Astrocyte of the hippocampus (primary cell): ENCODE measurements at places on chromosomes 6 and 20.

DNA sequence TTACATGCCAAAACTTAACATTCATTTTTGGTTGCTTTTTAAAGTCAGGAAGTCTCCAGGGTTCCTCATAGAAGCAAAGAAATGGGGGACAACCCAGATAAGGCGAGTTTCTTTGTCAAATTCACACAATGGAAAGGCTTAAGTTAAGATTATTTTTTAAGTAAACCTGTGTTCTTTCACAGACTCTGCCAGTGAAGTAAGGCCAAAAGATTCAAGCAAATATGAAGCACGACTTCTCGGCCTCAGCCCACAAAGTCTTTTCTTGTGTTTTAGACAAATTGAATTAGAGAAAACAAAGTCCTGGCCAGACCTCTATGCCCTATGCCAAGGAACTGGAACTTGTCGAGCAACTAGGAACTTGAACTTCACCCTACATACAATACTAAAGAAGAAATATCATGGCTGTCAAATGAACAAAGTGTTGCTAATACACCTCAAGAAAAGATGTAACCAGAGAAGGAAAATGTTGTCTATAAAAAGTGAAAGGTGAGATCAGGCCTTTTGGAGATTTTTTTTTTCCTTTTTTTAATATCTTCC is 540.0 kb upstream of the JARID2 start:
- DNase-seq, result peak; percentile 23

DNA sequence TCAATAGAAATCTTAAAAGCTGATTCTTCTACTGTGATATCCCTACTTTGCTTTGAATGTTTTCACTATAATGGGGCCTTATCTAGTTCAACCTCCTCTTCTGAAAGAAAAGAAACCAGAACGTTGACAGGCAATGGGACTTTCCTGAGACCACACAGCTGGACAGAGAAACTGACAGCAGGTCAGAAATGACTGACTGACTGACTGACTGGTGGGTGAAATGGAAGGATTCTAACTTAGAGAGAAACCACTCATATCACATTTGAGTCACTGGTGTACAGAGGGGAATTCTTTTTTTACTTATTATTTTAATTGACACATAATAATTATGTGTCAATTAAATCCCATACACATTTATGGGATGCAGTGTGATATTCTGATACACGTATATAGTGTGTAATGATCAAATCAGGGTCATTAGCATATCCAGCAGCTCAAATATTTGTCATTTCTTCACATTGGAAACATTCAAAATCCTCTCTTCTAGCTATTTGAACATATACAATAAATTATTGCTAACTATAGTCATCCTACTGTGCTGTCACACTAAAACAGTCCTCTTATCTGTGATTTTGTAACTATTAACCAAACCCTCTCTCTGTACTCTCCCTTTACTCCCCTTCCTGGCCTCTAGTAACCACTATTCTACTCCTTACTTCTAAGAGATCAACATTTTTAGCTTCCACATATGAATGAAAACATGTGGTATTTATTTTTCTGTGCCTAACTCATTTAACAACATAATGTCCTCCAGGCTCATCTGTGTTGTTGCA is 64.8 kb upstream of the NRSN1 start:
- no peak for DNase-seq

DNA sequence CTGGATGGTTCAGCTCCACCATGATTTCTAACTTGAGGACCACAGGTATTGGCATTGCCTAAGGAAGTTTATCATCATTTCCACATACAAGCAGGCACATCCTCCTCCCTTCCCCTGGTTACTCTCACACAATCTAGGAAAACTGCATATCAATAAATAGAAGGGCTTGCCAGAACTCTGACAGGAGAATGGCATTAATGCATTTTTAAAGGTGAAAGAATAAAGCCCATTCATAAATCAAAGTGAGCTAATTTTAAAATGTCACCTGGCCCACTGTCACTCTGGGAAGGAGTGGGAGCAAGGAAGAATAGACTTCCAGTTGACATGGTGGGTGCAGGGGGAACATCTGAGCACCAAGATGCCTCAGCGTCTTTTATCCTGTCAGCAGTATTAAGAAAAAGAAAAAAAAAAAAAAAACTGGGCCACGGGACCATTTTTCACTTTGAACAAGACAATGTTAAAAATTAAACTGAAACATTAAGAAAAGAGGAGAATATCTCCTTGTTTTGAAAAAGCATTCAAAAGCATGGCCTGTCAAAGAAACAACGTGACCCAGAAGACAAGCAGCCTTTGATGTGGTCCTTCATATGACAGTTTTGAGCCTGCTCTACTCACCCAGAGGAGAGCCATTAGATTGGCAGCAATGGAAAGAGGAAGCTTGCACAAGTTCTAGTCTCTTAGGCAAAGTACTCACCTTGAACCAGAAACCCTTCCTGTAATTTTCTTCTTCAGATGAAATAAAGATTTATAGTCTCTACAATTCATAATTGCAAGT is 39.3 kb upstream of the SMLR1 start:
- no peak for DNase-seq

GRCh38 chr6:56683882-56684281 is 41.2 kb upstream of the DST start:
- DNase-seq, result peak; percentile 79

DNA sequence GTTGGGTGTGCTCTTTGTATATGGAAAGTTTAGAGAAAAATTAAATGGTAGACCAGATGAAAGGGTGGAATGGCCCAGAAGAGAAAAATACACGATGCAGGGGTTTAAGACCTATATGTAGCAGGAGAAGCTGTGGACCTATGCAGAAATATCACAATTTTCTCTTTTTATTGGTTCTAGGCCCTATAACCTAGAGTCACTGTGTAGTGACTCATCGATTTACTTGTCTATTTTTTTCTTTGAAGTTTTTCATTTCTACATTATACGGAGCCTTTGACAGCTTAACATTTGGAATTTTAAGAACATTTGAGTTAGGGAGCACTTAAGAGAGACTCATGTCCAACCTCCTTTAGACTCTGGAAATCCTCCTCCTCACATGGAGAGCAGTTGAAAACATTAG is 28.3 kb upstream of the ADGRF1 start:
- no peak for DNase-seq

- no peak for DNase-seq
Measured at GRCh38 chr6:155262655-155263054, 1.2 kb upstream of the CLDN20 start.

DNA sequence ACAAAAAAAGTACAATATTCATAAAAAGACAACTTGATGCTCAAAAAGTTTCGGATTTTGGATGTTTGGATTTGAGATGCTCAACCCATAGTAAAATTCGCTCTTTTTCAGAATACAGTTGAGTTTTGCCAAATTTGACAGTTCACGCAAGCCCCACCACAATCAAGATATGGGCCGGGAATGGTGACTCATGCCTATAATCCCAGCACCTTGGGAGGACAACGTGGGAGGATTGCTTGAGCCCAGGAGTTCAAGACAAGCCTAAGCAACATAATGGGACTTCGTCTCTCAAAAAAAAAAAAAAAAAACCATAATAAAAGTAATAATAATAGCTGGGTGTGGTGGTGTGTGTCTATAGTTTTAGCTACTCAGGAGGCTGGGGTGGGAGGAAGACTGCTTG is 51.3 kb downstream of the PHF20 start:
- DNase-seq, result no peak

GRCh38 chr20:9744551-9744950 is 94.3 kb downstream of the PAK5 start:
- DNase-seq, result no peak

DNA sequence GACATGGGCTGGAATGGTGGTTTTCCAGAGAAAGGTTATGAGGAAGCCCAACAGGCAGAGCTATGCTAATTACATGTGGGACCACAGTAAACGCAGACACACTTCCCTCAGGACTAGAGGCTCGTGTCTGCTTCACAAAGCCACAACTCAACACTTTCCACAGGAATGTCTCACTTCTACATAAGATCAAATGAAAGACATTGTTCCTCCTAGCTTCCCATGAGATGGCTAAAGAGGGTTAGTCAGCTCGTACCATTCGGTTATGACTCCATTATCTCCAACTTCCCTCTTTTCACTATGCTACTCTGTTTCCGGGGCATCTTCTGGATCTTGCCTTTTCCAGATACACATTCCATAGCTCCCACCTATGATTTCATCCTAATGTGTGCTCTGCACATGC is 29.1 kb upstream of the ZC3H12D start:
- DNase-seq, result peak; percentile 80

DNA sequence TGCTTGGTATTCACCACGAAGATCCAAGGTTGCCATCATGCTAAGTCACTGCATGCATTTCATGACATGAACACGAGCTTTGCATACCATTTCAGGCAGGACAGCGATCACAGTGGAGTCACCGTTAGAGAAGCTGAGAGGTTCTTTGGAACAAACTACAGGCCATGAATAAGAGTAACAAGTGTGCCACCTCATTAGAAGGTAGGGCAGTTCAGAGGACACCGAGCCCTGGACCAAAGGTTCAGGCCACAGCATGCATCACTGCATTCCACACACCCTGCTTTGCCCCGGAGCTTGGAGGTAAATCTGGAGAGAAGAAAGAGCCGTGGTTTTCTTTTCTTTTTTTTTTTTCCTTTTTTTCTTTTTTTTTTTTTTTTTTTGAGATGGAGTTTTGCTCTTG is 66.9 kb upstream of the CDH4 start:
- peak; percentile 14 for DNase-seq

DNA sequence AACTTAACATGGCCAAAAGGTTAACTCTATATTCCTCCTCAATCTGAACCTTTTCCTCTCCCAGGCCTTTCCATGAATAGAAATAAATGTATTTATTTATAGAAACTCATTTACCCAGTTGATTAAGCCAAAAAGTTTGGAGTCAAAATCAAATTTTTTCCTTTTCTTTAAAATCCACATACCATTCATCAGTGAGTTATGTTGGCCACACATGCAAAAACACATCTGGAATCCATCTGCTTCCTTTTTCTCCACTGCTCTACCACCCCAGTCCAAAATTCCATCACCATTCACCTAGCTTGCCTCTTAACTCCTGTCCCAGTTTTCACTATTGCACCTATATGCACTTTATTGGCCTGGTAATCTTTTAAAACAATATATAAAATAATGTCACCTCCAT is 62.4 kb upstream of the TMEM200A start:
- DNase-seq, result no peak

DNA sequence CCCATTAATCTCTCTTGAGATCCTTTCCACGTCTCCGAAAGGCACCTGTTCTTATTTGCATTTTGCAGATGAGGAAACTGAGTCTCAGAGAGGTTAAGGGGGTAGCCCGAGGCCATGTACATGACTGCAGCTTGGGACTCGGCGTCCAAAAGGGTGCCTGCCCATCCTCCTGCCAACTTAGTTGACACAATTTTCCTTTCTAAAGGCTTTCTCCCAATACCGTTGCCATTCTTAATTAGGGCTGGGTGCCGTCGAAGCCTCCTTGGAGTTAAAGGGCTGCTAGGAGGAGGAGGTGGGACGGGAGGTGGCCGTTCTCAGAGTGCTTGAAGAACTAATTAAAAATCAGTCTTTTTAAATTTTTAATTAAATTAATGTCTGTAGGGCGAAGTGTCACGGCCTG is 546 bp upstream of the PSMG4 start:
- no peak for DNase-seq

DNA sequence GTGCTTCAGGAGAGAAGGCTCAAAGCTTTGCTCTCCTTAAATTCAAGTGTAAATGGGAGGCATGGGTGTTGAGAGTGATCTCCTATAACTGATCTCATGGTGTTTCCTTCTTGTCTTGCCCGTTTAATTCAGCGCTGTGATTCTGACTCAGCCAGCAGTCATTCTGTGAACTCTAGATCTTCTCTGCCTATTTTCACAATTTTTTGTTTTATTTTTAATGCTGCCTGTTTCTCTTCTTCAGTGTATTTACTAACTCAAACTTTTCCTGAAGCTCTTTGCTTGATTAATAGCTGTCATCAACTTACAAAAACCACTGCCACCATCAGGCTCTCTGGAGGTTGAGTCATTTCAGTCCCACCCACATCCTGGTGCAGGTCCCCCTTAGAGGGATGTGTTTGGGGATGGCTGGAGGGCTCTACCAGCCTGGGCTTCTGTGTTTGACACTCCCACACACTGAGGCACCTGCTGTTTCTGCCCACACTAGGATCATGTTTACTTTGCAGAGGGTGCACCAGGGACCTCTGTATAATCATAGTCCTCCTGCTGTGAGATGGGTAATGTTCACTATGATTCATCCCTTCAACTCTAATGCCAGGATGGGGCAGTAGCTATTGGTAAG is 94.0 kb downstream of the SHLD1 start:
- DNase-seq, result peak; percentile 22

DNA sequence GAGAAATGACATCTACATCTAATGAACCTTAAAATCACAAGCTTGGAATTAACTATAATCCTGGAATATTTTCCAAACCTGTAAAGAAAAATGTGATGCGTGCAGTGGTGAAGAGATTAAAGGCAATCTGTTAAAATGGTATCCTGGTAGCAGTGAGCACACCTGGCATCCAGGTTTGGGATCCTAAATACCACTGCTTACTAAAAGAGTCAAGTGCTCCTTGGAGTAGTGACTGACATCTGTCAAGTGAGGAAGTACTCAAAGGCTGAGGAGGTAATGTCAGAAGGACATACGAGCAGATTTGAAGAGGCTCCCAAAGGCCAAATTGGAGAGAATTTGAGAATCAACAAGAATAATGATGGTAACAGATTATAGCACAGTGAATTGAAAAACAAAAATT is 32.8 kb downstream of the PCMT1 start:
- no peak for DNase-seq

- DNase-seq, result no peak
Measured at GRCh38 chr6:148738946-148739821, 7.6 kb upstream of the UST start.

DNA sequence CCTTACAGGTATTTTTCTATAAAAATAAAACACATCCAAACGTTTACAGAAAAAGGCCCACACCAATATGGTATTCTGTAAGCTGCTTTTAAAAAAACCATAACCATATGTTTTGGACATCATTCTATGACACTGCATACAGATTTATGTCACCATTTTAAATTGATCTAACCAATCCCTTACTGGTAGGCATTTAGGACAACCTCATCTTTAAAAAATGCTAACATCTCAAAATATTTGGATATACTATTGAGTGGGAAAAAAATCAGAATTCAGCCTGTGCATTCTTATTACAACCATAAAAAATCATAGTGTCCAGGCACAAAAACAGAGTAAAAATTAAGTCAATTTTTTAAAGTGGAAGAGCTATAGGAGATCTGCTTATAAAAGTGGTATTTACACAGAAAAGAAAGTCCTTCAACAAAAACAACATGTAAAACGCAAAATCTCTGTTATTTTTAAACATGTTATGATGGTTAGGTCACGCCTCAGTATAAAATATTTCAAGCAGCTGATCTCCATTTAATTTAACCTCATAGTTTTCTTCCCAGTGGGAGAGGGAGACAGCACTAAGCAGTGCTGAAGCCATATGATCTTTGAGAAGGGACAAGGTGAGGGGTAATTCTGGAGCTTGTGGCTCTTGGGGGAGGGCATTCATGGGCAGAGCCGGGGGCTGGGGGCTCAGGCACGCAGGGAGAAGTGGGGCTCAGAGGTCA is 21.2 kb downstream of the TRAM2 start:
- peak; percentile 36 for DNase-seq

- no peak for DNase-seq
Measured at GRCh38 chr20:53419693-53420460, 173.8 kb downstream of the ZNF217 start.

GRCh38 chr6:24154121-24154520 is 28.1 kb downstream of the NRSN1 start:
- peak; percentile 62 for DNase-seq
